ENCODE measurements at places on chromosomes 11 and 22.

DNA sequence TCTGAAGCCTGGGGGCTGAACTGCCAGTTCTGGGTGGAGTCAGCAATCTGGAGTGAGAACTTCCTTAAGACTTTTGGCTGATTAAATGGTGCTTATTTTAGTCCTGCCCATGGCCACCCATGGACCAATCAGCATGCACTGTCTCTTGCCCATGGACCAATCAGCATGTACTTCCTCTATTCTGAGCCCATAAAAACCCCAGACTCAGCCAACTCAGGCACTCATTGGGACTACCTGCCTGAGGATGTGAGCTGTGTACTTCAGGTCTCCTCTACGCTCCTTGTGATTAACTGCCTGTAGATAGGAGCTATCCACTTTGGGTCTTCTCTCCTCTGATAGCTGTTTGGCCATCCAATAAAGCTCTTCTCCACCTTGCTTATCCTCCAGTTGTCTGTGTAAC, 342.3 kb upstream of the CCDC179 start:
- no peak for DNase-seq

DNA sequence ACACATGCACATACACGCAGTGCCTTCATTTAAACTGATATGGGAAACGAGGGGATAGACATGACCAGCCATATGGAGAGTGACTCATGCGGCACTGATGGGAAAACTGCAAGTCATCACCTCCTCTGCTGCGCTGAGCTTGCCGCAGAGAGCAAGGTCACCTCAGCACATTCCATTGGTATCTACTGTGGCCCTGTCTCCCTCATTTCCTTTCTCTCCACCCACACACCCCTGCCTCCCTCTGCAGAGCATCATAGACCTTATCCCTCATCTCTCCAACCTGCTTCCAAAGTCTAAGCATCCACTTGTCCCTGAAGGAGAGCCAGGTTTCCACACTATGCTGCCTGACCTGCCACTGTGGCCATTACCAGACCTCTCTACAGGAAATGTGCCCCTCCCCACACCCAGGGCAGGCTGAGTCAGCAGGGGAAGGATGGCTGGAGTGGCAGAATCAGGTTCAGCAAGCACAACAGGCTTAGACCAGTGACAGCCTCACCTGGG, 116.9 kb upstream of the SNX19 start:
- DNase-seq: peak; percentile 90

- no peak for DNase-seq
Measured at GRCh38 chr11:11788063-11788710, 53.6 kb upstream of the USP47 start.

DNA sequence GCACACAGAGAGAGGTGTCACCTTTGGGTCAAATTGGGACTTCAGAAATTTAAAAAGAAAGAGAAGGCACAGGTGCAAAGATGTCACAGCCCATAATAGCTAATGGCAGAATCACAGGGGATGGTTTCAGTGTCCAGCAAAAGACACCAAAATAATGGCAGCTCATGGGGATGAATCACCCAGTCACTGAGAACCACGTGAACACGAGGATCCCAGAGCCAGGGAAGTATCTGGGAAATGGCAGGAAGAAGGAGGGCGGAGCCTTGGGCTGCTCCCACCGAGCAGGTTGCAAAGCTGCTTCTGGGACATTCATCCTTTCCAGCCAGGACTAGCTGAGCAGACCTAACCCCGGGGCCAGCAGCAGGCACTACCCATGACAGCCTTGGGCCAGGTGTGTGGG, 45.6 kb downstream of the TRMU start:
- DNase-seq: peak; percentile 45

GRCh38 chr11:77517226-77517625, 43.3 kb upstream of the PAK1 start:
- DNase-seq: no peak

GRCh38 chr11:30346068-30346688, 23.3 kb downstream of the ARL14EP start:
- peak; percentile 61 for DNase-seq

DNA sequence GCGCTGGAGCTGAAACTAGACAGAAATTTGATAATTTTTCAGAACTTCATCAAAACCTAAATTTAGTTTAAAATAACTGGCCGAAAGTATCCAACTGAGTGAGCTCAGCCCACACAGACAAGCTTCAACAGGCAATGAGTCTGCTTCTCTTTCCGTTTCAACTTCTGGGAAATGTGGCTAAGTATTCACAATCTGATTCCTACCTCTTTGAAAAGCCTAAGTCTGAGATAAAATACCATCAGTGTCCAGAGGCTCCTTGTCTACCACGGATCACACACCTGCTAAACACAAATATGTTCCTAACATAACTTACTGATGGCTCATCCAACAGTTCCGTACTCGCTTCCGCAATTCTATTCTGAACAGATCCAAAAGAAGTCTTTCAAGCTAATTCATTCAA, 8.5 kb downstream of the SIK3 start:
- no peak for DNase-seq

DNA sequence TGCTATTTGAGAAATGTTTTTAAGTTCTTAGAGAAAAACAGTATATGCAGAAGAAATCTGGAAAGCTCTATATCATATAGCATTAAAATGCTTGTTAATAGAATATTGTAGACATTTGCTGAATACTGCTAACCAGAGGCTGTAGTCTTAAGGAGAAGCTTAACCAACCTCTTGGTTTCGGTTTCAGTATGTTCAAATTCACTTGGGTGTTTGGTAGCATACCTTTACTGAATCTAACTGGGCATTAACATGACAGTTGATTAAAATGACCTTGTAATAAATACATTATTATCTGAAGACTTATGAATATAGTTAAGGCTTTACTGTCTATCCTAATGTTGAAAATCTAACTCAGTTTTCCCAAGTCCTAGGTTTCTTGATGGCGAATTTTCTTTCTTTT, 5.4 kb downstream of the PCF11 start:
- DNase-seq: no peak

- peak; percentile 87 for DNase-seq
Measured at GRCh38 chr11:122784325-122784955, 53.9 kb upstream of the CRTAM start.

DNA sequence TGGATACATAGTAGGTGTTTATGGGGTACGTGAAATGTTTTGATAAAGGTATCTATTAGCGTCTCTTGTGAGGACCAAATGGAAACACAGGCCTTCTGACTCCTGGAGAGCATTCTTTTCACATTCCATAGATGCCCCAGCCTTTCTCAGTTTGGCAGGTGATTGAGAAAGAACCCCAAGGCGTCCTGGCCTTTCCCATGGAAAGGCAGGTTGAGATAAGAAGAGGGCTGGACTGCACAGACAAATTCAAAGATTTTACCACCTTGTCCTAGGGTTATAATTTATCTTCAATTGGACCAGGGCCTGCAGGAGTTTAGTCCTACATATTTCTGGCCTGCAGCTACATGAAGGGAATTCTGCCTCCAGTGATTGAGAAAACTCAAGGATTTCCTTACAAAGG, 661 bp upstream of the OLFML1 start:
- no peak for DNase-seq

DNA sequence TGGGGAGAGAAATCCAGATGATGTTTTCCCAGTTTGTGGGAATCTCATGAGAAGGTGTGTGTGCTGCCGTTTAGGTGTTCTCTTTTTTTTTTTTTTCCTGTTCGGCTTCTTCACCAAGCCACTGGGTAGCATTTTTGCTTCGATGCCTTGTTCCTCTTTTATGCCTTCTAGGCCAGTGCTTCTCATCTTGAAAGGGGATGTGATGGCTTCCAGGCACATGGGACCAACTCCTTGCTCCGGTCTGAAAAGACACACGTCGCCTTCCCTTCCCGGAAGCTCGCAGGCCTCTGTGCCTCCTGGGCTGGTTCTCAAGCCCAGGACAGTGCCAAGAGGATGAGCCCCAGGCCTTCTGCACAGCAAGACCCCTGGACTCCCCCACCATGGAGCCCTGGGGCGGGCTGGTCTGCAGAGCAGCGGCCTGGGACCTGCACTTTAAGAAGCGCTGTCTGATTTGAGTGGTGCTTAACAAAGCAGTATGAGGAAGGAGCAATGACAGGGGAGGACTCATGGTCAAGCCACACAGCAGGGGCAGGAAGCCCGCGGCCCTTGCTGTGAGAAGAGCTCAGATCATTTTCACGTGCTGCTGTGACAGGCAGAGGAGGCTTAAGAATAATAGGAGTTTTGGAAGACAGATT, 158.8 kb downstream of the MPPED1 start:
- no peak for DNase-seq

All from GM03348 (cell line).